ENCODE measurements at places on chromosomes 6 and 20.

DNA sequence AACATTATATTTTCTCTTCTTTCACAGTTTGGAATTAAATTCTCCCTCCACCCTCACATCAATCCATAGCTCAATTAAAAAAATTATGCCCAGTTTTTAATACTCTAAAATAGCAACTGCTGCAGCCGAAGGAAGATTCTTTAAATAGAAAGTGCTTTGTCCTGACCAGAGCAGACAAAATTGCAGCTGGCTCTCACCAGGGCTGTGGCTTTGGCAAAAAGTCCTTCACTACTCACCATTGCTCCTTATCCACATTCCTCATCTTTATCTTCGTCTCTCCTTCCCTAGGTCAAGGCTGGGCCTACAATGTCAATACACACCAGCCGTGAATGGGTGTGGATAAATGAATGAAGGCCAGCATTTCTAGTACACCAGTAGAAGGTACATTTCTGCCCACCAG is 107.9 kb upstream of the VGLL2 start:
- DNase-seq: no peak

DNA sequence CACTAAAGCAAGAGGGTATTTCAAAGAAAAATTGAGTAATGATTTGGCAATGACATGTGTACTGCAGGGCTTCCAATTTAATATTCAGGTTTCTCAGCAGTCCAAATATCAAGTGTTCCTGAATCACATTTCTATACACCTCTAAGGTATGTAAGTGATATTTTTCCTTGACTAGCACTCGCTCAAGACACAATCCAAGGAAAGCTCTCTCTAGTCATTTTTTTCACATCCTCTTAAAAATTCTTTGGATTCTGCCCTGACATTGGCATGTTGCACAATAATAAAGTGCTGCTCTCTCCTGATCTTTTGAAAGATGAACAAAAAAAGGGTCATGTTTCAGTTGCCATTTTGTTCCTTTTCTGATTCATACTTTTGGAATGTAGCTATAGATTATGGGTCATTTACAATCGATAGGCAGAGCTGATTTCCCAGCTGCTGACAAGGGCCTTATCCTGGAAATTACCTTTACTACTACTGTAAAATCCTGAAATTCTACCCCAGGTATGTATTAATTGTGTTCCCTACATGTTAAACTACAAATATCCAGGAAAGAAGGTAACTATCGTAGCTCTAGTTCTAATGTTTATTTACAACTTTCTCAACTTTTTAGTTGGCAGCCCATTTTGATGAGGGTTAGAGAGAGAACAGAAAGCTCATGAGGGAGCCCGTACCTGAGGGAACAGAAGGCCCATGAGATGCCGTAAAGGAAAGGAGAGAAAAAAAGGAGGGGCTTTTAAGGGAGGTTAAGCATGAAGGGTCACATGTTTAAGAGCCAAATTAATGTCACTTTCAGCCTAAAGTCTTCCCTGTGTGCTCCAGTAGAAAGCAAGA is 22.2 kb upstream of the ADGRG6 start:
- DNase-seq: no peak

DNA sequence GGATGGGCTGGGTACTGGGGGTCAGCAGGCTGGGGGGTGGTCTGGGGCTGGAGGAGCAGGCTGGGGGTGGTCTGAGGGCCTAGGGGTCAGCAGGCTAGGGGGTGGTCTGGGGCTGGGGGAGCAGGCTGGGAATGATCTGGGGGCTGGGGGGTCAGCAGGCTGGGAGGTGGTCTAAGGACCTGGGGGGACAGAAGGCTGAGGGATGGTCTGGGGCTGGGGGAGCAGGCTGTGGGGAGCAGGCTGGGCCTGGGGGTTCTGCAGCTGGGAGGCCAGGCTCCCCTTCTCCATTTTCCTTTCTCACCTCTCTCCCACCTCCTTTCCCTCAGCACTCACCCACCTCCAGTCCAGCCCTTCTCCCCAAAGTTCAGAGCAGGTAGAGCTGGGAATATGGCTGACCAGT is 114.2 kb downstream of the PSMB1 start:
- DNase-seq: no peak

- DNase-seq: no peak
Observed at GRCh38 chr6:51027283-51028065, 208.8 kb downstream of the TFAP2B start.

DNA sequence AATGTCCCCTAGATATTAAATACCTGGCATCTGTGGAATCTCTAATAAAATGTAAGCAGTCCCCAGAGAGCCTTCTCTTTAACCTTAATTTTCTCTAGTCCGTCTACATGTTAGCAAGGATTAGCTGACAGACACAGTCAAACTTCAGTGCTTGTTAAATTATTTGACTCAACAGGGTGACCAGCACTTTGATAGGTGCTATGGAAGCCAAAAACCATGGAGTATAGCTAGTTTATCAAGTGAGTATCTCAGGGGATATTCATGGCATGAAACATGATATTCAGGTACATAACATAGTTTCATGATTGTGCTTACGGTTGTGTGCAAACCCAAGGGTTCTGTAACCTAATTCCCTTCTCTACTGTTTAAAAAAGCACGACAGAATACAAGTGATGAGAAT is 3.9 kb downstream of the RHAG start:
- DNase-seq: no peak

DNA sequence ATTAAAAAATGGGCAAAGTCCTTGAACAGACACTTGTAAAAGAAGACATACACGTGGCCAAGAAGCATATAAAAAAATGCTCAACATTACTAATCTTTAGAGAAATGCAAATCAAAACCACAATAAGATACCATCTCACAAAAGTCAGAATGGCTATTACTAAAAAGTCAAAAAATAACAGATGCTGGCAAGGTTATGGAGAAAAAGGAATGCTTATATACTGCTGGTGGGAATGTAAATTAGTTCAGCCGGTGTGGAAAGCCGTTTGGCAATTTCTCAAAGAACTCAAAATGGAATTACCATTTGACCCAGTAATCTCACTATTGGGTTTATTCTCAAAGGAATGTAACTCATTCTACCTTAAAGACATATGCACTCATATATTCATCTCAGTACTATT is 166.6 kb downstream of the KHDC1L start:
- no peak for DNase-seq

- no peak for DNase-seq
Observed at GRCh38 chr6:50087231-50087954, 37.7 kb upstream of the DEFB112 start.

DNA sequence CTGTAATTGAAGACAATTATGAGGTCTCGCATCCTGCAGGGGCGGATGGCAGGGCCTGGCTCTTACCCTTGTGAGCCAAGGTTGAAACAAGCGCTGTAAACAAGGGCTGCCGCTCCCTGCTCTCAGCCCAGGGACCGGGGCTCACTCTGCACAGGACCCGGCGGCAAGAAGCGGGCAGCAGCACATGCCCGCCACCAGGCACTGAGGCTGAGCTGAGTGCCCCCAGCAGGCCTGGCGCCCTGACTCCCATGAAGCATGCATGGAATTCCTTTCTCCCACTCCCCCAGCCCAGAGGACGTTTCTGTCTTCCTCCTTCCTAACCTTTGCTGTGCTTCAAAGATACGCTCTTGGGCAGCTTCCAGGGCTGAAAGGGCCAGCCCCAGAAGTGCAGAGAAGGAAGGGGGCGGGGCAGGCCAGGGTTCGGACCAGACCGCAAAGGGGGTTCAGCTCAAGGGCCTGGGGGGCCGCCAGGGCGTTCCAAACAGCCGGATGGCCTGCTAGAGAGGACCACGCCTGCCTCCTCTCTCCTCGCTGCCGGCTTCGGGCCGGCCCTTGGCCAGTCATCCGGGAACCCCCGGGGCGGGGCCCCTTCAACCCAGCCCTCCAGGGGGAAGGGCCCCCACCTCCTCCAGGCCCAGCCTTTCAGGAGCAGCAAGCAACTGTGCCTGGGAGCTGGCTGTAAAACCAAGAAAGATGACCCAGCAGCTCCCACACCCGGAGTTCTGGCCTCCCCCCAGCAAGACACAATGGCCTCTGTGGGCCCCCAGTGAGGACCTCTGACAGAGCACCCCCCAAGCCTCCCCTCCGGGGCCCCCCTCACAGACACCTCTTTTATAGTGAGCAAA is 109.9 kb downstream of the NOL4L start:
- DNase-seq: no peak

DNA sequence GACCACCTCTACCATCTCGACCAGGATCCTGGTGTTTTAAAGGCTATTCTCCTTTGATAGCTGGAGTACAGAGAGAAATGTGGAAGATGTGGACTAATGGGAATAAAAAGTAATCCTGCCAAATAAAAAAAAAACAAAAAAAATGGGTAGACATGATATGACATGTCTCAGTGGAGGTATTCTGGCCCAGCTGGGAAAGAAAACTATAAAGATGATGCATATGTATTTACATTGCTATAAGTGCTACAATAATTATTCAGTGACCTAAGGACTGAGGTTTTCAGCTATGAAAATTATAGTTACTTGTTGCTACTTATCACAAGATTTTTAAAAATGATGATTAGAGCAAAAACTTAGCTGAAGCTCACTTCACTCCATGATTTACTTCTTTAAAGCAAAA is 101.1 kb downstream of the SIM1 start:
- no peak for DNase-seq

DNA sequence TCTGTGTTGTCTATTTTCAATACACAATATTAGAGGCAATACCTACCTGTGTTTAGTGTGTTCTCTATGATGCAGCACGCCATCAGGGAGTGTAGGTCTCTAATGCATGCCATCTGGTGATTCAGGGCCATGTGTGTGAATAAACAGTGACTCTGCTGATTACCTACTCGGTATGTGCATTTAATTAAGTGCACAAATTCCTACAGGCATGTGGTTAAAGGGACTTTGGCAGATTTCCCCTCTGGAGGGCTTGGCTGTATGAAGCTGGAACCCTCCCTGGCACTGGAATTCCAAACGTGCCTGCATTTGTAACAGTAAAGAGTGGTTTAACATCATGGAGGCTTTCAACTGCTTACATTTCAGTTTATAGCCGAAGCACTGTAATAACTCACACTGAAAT is 401.5 kb upstream of the SASH1 start:
- no peak for DNase-seq
